ENCODE measurements at places on chromosomes 4 and X.

DNA sequence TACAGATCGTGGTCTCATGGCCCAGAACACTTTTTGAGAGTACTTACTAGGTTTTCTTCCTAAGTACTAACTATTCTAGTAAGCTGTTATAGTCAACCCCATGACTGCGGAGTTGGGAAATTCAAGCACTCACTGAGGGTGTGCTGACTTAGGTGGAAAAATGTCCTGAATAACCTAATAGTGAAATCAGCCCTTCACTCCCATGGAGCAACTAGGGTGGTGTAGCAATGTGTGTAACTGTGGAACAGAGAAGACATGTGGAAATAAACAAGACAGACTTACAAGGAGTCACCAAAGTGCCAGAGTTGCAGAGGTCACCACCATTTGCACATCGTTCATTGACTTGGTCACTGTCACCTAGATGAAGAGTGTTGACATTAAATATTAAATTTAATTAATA lies 12.1 kb upstream of the VSIG4 start:
- no peak for DNase-seq

GRCh38 chrX:93874554-93874953 lies 200.5 kb downstream of the FAM133A start:
- DNase-seq: no peak

DNA sequence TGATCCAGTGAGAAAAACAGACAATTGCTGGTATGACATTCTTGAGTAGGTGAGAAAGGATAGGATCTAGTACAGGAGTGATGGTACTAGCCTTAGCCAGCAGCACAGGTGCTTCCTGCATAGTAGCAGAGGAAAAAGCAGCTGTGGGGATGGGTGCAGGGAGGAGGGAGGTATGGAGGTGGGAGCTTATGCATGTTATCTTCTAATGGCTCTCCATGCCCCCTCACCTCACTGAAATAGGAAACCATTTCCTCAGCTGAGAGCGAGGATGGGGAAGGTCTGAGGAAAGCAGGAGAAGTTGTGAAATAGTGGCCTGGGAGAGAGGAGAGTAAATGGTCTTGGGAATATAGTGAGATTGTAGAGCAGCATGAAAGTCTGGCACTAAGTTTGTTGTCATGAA lies 136.3 kb downstream of the TMEM164 start:
- no peak for DNase-seq

- no peak for DNase-seq
Measured at GRCh38 chrX:36583674-36584073, 424.5 kb upstream of the FAM47C start.

DNA sequence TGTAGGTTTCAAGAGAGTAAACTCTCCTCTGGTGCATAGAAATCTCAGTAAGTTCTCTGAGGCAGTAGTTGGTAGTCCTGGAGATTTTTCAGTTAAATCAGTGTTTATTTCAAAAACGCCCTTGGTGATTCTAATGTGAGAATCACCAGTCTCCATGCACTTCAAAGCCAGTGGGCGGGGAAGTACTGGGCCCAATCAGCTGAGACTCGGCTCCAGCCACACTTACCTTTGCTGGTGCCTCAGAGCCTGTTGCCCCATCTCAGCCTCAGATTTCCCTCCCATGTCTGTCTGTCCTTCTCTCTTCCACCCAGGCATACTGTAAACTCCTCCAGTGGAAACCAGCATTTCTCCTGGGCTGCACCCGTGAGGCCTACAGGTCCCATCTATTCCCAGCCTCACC lies 7.4 kb upstream of the MGST2 start:
- no peak for DNase-seq

- DNase-seq: no peak
Measured at GRCh38 chrX:137194164-137194563, 160.4 kb upstream of the GPR101 start.

DNA sequence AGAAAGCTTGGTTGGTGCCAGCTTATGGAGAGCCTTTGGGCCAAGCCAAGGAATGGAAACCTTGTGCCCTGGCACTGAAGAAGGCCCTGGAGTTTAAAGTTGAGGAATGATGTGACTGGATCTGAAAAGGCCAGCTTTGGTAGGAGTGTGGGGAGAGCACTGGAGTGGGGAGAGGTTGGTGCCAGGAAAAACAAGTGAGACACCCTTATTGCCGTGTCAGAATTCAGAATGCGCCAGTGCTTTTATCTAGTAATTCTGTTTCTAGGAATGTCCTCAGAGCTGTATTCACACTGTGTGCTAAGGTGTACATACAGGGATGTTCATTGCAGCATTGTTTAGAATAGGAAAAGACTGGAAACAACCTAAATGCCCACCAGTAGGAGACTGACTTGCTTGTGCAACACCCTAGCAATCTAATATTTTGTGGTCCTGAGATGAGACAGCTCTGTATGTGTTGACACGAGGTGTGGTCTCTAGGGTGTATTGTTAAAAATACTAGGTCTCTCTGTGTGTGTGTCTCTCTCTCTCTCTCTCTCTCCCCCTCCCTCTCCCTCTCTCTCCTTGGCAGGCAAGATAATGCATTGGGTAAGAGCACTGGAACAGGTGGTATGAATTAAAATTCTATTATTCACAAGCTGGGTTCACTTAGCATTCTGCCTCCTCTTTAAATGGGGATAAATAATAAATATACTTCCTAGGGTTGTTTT lies 107.8 kb downstream of the GATB start:
- DNase-seq: no peak

DNA sequence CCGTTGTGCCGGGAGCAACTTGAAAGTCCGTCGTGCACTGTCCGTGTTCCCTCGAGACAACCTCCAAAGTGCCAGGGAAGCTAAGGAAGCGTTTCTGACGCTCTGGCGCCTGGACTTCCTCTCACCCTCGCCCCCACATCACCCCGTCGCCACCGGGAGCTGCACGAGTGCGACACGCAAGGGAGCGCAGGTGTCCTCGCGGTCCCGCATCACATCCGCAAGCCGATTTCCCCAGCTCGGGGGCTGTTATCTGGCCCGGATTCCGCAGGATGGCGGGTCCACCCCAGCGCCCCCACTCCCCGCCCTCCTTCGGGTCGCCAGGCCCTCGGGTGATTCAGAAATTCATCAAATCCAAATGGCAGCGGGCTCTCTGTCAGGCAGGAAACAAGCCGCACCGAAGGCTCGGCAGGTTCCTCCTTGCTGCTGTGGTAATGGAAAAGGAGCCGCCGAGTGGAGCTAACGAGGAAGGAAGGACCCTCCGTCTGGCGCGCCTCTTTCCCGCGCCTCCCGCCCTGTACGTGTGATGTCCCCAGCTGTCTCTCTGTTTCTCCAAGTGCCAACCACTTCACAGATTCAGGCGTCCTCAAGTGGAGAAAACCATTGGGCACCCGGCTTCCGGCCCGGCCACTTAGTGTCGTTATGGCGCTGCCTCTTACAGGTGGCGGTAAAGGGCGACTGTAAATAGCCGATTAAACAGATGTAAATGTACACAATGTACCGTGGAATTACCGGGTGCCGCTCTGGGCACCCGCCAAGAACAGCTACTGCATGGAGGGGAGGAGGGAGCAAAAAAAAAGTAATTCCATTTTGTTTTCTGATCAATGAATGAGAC lies 921 bp upstream of the SETD7 start:
- no peak for DNase-seq

- DNase-seq: no peak
Measured at GRCh38 chr4:175062183-175062592, 144.0 kb downstream of the ADAM29 start.

DNA sequence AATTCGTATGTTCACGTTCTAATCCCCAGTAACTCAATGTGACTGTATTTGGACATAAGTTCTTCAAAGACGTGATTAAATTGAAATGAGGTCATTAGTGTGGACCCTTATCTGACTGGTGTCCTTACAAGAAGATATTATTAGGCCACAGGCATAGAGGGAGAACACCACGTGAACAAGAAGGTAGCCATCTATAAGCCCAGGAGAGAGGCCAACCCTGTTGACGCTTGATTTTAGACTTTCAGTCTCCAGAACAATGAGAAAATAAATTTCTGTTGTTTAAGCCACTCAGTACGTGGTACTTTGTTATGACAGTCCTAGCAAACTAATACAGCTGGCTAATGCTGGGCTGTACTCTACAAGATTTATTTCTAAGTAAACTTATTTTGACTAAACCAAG lies 1.5 kb upstream of the EIF1AX start:
- DNase-seq: no peak

DNA sequence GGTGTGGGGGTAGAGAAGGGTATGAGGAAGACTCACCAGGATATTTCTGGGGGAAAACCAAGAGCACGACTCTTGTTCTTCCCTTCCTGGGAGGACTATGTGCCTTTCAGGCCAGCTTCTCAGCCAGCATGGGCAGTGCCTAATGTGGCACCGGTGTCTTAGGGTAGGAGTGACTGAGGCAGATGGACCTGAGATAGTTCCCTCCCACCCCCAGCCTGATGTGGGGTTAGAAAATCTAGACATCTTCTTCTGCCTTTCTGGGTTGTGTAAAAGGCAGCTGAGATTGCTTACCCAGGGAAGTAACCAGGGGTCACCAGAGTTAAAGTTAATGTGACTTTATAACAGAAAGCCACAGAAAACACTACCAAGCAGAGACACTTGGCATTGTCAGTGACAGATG lies 127.3 kb downstream of the TMA16 start:
- no peak for DNase-seq

GRCh38 chr4:163810755-163811154 lies 316.3 kb downstream of the TMA16 start:
- no peak for DNase-seq

Measured in AG04449 (cell line).